Kidney epithelial cell (primary cell): ENCODE measurements at places on chromosomes 13 and 19.

DNA sequence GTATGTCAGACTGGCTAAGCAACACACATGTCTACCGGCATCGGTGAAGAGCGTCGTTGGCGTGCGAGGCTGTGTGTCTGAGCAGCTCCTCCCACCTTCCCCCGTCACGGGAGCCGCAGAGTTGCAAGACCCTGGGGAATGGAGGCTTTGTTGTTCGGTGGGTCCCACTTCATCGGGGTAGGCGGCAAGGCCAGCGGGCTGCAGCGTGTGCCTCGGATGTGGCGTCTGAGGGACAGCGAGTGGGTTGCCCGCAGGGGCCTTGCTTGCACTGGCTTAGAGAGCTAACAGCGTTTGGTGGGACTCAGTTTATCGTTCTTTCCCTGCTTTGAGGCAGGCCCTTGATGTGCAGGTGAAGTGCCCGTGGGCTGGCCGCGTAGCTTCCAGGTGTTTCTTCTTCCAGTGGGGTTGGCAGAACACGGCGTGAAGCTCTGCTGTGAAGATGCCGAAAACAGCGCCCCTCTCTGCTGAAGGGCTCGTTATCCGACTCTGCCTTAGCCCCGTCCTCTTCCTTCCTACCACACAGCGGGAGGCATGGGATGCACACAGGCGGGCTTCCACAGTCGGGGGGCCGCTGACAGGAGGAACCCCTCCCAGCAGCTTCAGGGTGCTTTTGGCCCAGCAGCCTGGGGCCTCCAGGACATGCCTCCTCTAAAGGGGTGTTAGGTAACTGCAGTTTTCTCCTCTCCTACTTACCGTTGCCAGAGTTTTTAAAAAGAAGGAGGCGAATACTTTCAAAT lies 85.2 kb downstream of the ATP11A start:
- DNase-seq, result no peak

- no peak for DNase-seq
These were observed 177.8 kb downstream of the PAN3 start for GRCh38 chr13:28316129-28316528.

GRCh38 chr19:12872255-12872654 lies 9.0 kb downstream of the DNASE2 start:
- DNase-seq, result no peak

DNA sequence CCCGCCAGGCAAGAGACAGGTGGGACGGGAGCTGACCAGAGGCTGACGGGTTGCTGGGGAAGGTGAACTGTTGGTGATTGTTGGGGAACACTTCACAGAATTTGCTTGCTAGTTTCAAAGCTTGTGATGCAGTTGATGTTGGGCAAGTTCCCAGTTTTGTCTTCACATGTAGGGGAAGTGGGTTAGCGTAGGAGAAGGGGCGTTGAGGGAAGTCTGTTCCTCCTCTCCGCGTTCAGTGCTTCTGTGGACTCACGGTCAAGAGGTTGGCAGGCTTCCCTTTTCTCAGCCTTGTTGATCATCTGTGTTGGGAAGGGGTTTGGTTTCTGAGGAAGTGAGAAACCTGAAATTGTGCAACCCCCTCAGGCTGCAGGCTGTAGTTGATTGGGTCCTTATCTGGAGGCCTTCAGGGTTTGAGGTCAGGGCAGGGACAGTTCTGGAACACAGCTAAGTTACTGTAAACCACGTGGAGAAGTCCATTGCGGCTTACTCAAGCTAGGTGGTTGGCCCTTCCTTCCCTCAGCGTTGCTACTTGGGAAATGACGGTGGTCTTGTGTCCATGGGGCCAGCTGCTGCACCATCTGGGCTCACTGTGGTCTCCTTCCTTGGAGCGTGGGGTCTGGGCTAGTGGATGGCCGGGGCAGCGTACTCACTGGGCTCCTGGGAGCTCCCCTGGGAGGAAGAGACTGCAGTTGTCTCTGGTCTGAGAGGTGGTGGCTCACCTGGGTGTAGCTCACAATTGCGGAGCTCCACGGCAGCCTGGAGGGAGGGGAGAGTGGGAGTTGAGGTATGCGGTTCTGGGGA lies 7.5 kb downstream of the RPS9 start:
- DNase-seq, result no peak

GRCh38 chr13:96994017-96994857 lies at the start of gene OXGR1:
TSS of gene OXGR1 (minus strand) at chr13:96994476. CDS start at chr13:96987759, 6,717 bp downstream.
- no peak for DNase-seq

- peak; percentile 23 for DNase-seq
These were observed 45.8 kb downstream of the TGDS start for GRCh38 chr13:94550062-94550738.

- DNase-seq, result no peak
These were observed 47.0 kb downstream of the CBY2 start for GRCh38 chr13:45748941-45749759.
